ENCODE measurements at places on chromosomes 11 and 22. TPM values are rescaled to one million over a fixed set of nuclear protein-coding genes. Genes with fewer than 3 reads are reported as not detected.

- DNase-seq: peak; percentile 93
Observed at GRCh38 chr11:30346068-30346688, 23.3 kb downstream of the ARL14EP start.

DNA sequence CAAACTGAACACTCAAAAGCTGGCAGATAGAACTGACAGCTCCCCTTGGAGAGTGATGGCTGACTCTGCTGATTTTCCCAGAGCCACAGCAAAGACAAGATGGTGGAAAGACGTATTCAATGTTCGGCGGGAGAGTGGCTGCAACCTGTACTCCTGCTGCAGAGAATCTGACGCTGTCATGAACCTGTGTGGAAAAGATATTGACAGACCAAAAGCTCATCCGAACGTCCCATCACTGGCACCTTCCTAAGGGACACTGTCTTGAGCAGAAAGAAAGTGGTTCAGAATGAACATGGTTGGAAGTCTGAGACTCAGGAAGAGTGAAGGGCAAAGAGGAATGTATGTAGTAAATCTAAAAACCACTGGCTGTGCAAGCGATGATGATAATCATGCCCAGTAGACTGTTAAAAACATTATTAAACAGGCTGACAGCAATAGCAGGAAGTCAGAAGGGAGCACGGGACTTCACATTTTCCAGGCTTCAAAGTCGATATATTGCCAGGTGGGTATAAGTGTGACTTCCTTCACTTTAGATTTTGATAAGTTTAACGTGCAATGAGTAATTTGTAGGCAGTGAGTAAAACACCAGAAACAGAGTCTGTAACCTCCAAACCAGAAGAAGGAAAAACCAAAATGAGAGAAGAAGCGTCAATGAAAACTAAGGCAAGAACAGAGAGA, 6.2 kb upstream of the IL17REL start:
- no peak for DNase-seq

GRCh38 chr22:33329398-33329797, 271.2 kb upstream of the SYN3 start:
- no peak for DNase-seq

- DNase-seq: no peak
Observed at GRCh38 chr11:115528225-115528624, 24.0 kb upstream of the CADM1 start.

KCNK7 gene
- 2.3 TPM for total RNA-seq

CLMP gene
- 45.9 TPM for total RNA-seq

IGLL1 gene
- not detected for total RNA-seq
